ENCODE measurements at places on chromosomes 12 and 14.

DNA sequence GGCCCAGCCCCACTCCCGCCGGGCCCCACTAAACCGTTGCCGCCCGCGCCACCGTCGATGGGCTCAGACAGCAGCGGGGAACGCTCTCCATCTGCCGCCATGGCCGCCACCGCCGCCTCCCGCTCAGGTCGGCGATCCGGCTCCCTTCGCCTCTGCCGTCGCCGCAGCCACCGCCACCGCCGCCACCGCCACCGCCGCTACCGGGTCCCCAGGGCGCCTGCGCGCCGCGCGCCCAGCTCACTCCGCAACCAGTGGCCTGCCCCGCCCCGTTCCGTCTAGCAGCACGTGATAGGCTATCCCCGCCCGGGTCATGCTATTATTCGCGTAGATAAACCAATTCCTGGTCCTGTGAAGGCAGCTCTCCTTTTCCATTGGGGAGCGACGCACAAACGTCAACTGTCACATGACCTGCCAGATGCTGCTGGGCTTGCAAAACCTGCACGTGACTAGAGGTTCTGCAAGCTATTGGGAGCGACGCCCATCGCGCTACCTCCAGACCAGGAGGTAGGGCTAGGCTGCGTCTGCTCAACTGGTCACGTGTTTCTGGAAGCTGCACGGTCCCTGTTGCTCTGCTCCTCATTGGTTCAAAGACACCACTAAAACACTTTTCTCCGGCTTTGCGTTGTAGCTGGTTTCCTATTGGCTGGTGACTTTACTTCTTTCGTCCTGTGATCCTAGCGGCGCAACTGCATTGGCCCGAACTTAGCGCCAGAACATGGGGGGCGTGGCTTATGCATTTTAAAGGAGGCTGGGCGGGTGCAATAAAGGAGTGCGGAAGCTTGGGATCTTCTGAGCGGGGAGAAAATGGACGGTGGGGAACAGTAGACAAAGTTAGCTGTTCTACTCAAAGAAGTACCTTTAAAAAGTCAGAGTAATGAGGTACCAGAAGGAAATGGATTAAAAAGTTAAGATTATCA lies at the start of gene PIP4P1:
Gene PIP4P1 (minus strand): TSS at position 210 of the 917 bp plus-strand sequence. CDS start 109 bp downstream, at position 101.
- peak; percentile 100 for DNase-seq

DNA sequence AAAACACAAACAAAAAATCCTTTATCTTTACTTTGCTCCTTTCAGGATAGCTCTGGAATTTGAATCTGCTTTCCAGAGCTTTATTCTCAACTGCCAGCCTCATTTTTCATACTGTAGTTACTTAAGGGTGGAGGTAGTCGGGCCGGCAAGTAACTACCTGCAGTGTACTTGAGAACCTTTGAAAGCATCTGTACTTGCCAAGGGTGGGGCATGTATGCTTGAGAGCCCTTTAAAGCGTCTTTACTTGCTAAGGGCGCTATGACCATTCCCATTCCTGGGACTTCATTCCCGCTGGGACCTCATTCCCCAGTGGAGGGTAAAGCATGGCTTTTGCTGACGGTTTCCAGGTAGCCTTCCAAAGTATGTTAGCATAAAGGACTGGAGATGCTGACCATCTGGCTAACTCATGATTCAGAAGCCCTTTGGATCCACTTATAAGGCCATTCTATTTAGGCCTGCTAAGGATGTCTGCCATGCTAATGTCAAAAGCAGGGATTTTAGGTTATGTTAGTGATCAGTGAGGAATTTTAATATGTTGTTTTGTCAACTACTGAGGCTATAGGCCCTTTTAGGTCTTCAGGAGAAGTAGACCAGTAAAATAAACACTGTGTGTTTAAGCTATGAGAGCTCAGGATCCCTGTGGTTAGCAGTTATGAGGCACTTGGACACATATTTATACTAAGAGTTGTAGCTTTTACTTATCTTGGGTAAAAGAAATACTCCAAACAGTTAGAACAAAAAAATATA lies 74.9 kb downstream of the CRADD start:
- DNase-seq = no peak

DNA sequence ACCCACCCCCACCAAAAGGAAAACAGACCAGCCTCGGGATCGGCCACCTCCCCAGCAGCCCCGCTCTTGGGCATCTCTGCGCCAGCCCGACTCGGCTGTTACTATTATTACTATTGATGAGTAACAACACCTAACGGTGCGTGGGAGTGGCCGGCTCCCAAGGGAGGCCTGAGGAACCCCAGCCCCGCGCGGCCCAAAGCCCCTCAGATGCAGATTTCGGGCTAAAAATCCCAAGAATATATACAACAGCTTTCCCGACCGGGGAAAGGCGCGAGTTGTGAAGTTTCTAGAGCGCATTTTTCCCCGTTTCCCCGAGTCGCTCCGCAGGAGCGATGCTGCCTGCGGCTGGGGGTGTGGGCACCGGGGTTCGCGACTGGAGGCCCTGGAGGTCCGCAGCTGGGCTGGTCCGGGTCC lies 565 bp downstream of the NT5DC3 start:
- DNase-seq = peak; percentile 25

- DNase-seq = no peak
Measured at GRCh38 chr14:28782301-28782700, 15.7 kb downstream of the FOXG1 start.

DNA sequence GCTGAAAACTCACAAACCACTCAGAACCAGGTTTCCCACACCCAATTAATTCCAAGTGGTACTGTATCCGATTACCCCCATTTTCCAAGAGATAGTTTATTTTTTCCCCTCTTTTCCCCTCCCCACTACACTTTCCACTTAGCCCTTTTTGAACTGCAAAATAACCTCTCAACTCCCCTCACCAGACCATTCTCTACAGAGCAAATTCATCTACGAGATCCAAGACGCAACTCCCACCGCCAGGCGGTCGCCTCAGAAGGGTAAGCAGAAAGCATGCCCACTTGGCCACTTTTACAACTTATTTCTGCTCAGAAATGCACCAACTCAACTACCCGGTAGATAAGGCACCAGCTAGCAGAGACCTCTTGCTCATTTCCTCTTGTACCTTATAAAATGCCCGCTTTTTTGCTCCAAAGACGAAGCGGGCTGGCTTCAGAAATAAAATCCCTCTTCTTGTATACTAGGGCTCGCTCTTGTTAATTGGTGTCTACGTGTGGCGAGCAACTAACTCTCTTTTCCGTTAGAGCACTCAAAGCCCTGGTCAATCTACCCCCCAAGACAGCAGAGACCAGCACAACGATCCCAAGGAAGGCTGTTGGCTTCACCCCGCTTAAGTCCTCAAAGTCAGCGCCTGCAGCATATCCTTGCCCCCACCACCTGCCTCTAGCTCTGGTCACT lies 910 bp upstream of the SRP54 start:
- peak; percentile 40 for DNase-seq

DNA sequence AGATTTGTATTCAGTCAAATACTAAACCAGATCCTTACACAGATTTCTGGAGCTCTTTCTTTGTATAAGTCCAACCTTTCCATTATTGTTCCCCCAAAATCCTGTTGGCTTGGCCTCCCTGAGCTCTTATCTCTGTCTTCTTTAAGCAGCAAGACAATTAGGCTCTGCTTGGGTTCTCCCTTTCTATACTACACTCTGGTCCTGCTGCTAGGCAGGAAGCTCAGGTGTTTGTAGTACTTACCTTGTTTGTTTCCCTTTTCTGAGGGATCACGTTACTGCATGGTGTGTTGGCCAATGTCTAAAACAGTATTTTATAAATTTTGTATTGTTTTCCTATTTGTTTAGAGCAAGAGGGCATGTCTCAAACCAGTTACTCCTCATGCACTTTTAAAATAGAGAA lies 192.9 kb downstream of the PRKD1 start:
- peak; percentile 20 for DNase-seq

DNA sequence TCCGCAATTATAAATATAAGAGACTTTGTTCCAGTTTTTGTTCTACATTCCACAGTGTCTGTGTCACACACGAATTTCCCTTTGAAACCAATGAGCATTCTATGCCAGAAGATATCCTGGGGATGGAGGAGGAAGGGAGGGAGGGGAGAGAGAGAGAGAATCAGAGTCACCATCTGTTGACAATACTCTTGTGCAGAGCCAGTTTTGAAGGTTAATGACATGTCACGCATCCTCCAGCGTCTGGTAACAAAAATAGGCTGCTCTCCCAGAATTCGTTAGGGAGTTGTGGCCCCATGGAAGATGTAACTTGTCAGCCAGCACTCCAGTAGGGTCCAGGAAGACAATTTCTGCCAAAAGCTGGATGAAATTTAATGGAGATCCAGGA lies 213.5 kb upstream of the KRR1 start:
- DNase-seq = peak; percentile 90

DNA sequence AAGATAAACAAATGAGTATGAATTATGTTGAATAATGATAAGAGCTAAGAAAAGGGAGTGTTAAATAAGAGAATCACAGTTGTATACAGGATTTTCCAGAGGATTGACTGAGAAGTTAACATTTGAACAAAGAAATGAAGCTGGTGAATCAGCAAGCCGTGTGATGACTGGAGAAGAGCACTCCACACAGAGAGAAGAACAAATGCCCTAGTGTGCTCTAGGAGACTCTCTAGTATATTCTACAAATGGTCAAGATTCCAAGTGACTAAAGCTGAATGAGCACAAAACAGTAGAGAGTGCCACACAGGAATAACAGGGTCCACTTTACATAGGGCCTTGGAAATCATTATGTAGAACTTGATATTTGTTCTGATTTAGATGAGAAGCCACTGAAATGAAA lies 587.1 kb upstream of the ATXN7L3B start:
- no peak for DNase-seq

DNA sequence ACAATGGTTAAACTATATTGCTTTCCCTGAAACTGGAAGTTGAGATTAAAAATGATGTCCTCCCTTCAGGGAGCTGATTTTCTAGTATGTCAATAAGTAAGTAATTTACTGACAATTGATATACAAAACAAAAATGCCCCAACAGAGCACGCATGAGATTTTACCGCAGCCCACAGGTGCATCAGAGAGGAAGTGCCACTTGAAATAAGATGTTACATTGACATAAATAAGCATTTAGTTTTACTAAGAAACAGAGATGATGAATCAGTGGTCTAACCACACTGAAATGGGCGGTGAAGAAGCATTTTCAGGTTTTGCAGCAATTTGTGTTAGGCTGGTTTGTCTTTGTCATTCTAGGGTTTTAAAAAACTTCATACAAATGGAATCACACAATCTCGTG lies 8.8 kb upstream of the CLECL1 start:
- DNase-seq = no peak

- no peak for DNase-seq
Measured at GRCh38 chr12:31002999-31003398, 70.7 kb upstream of the DDX11 start.

- no peak for DNase-seq
Measured at GRCh38 chr12:51593539-51593938, 2.5 kb downstream of the SCN8A start.

GRCh38 chr14:72645706-72646105 lies 248.2 kb downstream of the DPF3 start:
- no peak for DNase-seq

DNA sequence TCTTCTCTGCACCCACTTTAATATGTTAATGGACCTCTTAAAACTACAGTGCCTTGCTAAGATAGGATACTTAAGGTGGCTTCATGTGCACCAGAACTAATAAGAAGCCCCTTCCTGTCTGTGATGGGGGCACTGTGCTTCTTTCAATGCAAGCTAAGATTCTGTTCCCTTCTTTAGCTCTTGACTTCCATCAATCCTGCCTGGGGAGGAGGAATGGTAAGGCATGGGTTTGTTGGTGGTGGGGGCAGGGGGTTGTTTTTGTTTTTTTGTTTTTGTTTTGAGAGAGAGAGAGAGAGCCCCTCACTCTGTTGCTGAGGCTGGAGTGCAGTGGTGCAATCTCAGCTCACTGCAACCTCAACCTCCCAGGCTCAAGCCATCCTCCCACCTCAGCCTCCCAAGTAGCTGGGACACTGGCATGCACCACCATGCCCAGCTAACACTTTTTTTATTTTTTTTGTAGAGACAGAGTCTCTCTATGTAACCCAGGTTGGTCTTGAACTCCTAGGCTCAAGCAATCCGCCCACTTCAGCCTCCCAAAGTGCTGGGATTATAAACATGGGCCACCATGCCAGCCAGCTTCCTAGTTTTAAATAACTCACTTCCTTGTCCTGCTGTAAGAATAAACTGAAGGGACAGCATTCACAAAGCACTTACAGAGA lies 4.5 kb upstream of the KRT3 start:
- no peak for DNase-seq

DNA sequence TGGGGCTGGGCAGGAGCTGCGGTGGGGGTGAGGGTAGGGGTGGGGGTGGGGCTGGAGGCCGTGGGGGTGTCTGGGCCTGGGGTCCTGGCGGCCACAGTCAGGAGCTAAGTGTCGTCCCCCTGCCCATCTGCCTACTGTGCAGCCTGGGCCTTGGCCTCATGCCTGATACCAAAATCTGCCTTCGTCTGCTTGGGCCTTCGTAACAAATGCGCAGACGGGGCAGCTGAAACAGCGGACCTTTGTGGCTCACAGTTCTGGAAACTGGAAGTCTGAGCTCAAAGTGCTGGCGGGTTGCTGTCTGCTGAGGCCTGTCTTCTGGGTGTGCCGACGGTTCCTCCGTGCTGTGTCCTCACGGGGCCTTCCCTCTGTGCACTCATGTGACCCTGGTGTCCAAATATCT lies 61.7 kb downstream of the KIF26A start:
- no peak for DNase-seq

GRCh38 chr12:70605976-70606375 lies 31.3 kb downstream of the PTPRB start:
- DNase-seq = no peak

DNA sequence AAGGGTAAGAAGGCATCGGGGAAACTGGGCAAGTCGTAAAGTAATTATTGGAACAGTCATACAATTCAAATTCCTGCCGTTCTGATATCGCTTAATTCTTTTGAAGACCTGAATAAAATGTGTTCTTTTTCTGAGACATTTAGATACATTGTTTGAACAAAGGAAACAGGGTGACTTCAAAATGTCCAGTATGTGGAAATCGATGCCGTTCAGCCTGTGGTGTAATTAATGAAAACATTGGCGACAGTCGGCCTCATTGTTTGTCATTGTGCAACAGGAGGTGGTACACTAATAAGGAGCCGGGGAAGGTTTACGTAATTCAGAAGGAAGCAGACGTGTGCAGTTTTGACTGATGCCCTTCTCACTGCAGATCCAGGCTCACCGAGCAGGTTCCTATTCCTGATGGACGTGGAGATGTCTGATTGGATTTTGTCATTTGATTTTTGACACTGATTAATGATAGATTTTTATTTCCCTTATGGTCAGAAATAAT lies 92.7 kb downstream of the BORCS5 start:
- no peak for DNase-seq

DNA sequence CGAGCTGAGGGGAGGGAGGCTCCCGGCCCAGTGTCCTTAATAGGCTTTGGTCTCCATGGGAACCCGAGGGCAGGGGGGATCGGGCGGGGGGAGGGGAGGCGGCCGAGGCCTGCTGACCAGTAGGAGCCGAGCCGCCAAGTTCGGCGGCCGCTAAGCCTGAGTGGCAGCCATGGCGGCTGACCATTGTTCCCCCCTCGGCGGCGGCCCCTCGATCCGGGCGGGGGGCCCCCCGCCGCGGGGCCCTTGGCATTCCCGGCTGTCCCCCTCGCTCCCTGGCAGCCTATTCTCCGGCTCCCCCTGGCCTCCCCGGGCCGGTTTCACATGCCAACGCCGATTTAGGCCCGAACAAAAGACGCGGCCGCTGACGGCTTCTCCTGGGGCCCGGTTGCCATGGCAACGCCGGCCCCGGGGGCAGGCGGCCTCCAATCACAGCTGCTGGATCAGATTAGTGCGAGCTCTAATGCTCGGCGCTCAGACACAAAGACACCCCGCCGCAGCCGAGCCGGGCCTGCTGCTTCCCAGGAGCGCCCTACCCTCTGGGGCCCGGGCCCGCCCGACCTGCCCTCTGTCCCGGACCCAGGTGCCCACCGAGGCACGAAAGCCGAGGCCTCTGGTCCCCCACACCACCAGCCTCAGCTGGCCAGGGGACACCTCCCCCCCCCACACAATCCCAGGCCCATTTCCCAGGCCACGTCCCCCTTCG lies 7.3 kb downstream of the MSI1 start:
- peak; percentile 90 for DNase-seq
